ENCODE measurements at places on chromosomes 2 and 18.

DNA sequence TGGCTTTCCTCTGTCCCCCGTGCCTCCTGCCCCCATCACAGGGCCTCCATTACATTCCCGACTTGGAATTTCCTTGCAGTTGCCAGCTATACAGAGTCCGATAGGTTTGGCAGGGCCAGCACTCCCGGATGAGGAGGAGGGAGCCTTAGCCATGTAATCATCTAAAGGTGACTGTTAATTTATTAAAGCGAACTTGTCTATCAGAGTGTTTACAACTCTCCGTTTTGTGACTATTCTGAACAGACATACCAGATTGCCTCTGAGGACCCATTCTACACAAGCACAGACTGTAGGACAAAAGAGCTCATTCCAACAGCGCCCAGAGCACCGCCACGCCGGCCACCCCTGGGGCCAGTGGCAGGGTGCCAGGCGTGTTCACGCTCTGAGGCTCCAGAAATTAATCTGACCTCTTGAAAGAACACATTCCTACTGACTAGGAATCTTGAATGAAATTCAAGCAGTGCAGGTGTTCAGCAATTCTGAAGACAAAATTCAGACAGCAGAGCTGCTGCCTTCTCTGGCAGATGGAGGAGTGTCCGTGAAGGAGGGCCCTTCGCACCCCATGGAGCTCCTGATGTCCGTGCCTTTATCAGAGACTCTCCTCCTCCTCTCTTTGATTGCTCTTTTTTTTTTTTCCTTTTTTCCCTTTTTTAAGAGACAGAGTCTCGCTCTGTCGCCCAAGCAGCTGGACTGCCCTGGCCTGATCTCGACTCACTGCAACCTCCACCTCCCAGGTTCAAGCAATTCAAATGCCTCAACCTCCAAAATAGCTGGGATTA, 58.1 kb upstream of the RALBP1 start:
- no peak for DNase-seq

- DNase-seq: no peak
Measured at GRCh38 chr2:219509780-219510511, 4.3 kb upstream of the ASIC4 start.

- DNase-seq: no peak
Measured at GRCh38 chr2:181264441-181264840, 192.7 kb upstream of the ITGA4 start.

DNA sequence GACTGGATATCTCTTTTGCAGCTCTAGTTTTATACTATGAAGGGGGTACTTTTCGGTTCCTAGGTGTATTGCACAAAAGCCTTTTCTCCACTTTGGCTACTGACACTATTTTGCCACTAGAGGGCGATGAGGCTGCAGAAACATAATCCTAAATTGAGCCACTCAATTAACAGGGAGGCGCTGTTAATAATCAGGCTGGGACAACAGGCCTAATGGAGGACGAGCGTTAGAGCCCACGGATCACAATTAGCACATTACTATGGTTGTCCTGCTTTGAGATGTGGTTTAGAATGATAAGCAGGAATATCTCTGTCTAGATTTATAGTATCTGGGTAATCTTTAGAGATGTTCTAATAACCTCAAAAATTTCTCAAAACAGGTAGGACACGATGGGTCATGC, 62.2 kb upstream of the PMAIP1 start:
- peak; percentile 13 for DNase-seq

- DNase-seq: no peak
Measured at GRCh38 chr2:72750977-72751639, 74.7 kb downstream of the EXOC6B start.

DNA sequence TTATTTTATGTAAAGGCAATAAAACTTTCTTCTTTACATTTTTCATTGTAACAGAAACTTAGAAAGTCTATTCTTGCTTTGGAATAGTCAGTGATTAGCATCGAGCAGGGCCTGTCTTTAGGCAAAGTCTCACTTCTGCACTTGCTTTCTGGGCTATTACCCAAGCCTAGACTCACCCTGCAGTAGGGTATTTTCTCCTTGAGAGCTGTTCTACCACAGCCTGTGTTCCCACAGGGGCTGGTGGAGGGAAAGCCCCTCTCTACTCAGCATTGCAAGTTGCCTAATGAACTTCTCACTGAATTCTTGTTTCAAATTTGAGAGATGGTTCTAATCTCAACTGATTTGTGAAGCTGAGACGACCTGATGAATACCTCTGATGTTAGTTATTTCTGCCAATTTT, 111.7 kb upstream of the KLHL14 start:
- no peak for DNase-seq

DNA sequence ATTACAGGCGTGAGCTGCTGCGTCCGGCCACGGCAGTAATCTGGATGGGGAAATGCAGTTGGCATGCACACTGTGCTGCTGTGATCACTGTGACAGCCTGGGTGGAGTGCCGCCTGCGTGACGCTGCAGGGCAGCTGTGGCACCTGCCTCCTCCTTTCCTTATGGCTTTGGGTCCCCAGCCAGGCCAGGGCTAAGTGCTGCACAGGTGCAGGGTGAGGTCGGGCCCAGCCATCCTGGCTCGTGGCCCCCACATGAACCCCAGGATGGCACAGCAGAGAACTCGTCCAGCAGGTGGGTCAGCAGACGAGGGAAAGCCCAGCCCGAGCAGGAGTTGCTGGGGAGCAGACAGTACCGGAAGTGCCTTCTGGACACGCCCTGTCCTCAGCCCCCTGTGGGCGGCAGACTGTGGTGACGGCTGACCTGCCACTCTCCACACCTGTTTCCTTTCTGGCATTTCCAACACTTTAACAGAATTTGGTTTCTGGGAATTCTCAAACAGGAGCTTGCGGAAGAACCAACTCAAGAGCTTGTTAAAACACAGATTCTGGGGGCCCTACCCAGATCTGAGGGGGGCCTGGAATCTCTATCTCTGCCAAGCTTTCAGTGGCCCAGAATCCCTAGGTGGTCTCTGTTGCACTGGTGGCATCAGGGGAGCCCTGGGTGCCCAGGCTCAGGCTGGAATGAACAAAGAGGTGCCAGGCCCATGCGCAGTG, 16.9 kb downstream of the HS1BP3 start:
- DNase-seq: no peak

DNA sequence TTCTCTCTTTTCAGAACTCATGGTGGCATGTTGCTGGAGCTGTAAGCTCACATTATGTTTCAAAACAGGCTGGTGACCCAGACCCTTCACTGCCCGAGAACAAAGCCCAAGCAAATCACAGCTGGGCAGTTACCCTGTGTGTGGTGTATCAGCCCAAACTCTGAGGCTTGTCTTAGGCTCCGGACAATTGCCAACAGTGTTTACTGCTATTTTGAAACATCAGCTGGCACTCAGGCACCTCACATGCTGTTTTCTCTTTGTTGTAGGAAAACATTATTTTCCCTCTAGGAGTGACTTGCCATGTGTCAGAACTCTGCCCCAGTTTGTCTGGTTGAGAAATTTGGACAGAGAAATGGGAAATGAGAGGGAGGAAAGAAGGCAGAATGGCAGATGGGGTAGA, 237.6 kb upstream of the APCDD1 start:
- DNase-seq: no peak

DNA sequence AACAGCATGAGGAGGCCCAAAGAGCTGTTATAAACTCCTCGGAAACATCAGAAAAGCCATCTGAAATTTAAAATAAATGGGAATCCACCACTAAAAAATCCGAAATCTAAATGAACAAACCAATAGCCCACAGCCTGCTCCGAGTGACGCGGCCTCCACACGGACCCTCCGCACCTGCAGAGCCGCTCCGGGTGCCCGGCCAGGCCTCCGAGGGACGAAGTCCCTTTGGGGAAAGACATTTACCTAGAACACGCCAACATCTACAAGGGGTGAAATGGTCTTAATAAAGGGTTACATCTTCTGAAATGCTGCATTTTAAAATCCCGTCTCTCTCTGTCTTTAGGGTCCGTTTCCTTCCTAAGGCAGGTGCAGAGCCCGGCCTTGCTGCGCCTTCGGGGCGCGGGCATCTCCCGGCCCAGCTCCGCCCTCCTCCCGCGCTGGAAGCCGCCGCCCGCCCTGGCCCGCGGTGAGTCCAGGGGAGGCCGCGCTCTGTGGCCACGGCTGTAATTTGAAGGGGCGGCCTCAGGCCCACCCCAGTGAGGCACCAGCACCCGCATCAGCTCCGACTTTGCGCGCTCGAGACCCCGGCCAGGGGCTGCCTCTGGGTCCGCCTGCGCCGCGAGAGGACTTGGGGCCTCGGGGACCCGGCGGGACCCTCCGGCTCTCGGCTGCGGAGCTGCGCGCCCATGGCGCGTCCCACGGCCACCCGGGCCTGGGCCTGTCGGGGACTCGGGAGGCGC, 42.3 kb upstream of the CTDP1 start:
- no peak for DNase-seq

DNA sequence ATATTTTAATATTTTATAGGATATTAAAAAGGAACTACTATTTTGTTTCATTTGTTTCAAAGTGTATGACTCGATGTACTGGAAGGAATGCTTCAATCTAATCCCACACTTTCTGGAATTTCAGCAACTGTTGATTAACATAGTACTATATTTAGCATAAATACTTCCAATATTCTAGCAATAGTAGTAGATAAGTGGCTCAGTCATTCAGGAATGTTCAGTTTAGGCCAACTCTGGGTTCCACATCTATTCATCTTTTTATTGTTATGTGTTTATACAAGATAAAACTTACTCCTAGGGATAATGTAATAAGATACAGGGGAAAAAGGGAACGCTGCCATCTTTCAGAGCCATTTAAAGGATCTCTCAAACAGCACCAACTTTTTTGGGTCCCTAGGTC, 22.3 kb upstream of the ORC2 start:
- no peak for DNase-seq

- DNase-seq: no peak
Measured at GRCh38 chr2:222739939-222740338, 68.5 kb downstream of the MOGAT1 start.

GRCh38 chr2:113229795-113230194, 48.9 kb downstream of the PAX8 start:
- DNase-seq: no peak

- DNase-seq: no peak
Measured at GRCh38 chr2:23698721-23699579, 228.0 kb downstream of the ATAD2B start.

GRCh38 chr18:22185771-22186386, 16.5 kb downstream of the GATA6 start:
- DNase-seq: no peak

DNA sequence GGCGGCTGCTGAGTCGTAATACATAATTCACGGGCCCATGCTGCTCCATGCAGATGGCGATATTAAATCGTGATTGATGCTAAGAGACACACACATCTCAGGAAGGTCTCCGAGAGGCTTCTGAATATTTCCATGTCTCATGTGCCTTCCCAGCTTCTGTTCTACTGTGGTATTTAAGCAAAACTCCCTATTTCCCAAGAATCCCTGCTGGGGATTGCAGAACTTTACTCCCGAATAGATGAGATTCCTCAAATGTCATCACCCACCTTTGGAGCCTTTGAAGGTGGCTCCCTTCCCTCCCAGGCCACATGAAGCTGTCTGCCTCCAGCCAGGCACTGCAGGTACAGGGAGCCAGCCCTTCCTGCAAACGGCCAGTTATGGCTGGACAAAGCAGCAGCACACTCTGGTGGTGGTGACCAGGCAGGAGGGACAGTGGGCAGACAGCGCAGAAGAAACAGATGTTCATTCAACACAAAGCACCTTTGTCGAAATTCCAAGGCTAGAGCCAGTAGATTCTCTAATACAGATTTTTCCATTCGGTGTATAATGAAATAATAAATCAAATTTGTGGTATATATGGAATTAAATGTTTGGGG, 14.1 kb downstream of the NRP2 start:
- no peak for DNase-seq

DNA sequence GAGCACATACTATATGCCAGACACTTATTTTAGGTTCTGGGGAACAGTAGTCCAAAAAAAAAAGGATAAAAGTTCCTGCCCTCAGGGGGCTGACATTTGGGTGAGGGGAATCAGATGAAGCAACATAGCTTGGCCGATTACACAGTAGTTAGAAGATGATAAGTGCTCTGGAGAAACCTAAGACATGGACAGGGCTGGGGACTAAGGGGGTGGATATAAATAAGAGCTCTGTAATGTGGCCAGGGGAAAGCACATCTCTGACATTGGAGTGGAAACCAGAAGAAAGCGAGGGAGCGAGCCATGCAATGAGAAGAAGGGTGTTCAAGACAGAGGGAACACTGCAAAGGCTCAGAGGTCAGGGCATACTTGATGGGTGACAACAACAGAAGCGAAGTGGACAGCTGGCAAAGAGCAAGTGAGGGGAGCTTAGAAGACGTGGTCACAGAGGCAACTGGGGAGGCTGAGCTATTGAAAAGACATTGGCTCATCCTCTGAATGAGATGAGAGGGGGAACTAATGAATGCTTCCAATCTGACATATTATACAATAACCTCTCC, 11.4 kb downstream of the TMEM182 start:
- DNase-seq: no peak

GRCh38 chr2:23256643-23257042, 128.3 kb upstream of the KLHL29 start:
- DNase-seq: no peak

- DNase-seq: no peak
Measured at GRCh38 chr18:8998481-8999217, 103.8 kb upstream of the NDUFV2 start.

- DNase-seq: no peak
Measured at GRCh38 chr2:97900806-97901205, 94.9 kb downstream of the TMEM131 start.

GRCh38 chr2:17255071-17255470, 263.2 kb downstream of the RAD51AP2 start:
- DNase-seq: no peak

DNA sequence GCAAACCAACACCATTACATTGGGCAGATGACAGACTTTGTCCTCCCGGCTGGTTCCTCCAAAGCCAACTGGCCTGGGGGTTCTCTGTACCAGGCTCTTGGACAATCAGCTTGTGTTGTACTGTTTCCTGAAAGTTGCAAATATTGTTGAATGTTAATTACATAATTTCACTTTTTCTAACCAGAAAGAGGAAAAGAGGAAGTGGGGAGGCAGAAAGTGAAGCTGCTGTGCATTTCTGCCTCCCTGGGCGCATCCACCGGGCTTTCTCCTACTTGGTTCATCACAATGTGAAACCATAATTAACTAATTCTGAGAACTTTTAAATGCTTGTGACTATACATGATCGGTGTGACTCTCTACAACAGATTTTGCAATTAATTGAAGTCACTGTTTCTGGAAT, 10.1 kb downstream of the TWIST2 start:
- no peak for DNase-seq

GRCh38 chr2:207938886-207939285, 86.4 kb downstream of the PLEKHM3 start:
- no peak for DNase-seq

DNA sequence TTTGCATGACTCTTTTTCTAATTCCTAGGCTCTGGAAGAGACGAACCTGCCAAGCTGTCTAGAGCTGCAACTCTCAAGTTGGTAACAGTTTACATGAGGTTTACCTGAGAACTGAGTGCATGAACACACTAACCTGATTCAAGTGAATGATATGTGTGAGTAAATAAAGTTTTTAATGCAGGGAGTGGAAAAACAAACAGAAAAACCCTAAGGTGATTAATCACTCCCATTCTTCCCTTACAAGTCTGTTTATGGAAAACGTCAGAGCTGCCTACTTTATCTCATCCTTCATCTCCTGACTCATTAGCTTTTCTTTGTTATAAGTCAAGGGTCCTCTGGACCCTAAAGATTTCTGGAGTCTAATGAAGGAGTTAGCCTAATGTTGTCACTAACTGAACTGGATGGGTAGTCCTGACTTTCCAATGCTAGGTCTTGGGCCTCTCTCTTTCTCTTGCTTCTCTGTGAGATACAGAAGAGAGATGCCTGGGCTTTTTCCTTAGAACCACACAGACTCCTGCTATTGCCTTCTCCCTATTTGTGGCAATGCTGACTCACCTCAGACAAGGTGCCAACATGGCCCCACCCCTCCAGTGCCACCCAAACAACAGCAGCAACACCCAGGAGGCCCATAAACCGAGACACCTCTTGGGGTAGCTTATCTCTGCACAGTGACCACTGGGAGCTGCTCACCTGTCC, 952.4 kb downstream of the EPHA4 start:
- DNase-seq: no peak

Data from activated T-helper 1 cell treated with anti-CD3 and anti-CD28 coated beads, Interleukin-2, amount 50 U/mL, for 16 hours (primary cell).